AG04449 (cell line): ENCODE measurements at places on chromosomes 7 and 10.

DNA sequence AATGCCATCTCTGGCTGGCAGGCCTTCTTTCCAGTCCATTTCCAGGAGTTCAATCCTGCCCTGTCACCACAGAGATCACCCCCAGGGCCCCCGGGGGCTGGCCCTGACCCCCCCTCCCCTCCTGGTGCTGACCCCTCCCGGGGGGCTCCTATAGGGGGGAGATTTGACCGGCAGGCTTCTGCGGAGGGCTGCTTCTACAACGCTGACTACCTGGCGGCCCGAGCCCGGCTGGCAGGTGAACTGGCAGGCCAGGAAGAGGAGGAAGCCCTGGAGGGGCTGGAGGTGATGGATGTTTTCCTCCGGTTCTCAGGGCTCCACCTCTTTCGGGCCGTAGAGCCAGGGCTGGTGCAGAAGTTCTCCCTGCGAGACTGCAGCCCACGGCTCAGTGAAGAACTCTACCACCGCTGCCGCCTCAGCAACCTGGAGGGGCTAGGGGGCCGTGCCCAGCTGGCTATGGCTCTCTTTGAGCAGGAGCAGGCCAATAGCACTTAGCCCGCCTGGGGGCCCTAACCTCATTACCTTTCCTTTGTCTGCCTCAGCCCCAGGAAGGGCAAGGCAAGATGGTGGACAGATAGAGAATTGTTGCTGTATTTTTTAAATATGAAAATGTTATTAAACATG, 6.0 kb downstream of the CHPF2 start:
- no peak for DNase-seq

- no peak for DNase-seq
Measured at GRCh38 chr7:50854247-50854646, 71.6 kb upstream of the GRB10 start.

DNA sequence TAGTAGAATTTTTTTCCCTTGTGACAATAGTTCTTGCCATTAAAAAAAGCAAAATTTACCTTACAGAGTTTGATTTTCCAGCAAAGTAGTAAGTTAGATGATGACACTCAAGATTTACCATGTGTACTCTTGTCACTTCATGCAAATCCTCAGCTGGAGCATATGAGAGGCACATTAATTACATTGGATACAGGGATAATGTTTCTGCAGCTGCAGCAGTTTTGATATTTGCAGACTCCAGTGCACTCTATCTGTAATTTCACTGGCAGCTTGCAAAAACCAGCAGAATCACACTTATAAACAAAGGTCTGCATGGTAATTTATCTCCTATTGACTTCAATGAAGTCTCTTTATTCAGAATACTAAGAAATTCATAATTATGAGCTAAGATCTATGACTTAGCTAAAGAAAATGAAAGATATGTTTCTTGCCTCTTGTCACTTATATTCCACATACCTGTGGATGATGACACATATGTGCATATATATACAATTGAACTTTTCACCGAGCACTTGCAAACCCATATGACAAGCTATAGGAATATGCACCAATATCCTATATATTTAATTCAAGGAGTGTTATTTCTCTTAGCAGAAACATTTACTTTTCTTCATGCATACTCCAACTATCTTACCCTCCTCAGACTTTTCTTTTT, 530.6 kb downstream of the PHTF2 start:
- DNase-seq = no peak

- DNase-seq = no peak
Measured at GRCh38 chr7:36281945-36282717, 107.5 kb upstream of the ANLN start.

GRCh38 chr7:40826411-40827221, 691.8 kb downstream of the SUGCT start:
- no peak for DNase-seq

- no peak for DNase-seq
Measured at GRCh38 chr7:2201128-2201527, 31.6 kb downstream of the MAD1L1 start.

DNA sequence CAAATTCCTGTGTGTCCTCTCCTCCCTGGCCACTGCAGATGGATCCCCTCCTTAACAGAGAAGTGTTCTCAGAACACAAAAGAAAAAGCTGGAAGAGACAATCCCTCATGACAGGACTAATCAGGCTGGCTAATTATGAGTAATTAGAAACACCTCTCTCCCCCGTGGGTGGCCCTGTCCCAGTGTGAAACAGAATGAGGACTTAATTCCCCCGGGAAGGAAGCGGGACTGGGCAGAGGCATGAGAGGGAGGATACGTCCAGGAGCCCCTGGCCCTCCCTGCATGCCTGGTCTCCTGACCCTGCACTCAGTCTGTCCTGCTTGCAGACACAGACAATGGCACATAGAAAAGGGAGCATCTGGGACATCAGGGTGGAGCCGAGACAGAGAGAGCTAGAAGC, 7.6 kb upstream of the ADCYAP1R1 start:
- DNase-seq = no peak

DNA sequence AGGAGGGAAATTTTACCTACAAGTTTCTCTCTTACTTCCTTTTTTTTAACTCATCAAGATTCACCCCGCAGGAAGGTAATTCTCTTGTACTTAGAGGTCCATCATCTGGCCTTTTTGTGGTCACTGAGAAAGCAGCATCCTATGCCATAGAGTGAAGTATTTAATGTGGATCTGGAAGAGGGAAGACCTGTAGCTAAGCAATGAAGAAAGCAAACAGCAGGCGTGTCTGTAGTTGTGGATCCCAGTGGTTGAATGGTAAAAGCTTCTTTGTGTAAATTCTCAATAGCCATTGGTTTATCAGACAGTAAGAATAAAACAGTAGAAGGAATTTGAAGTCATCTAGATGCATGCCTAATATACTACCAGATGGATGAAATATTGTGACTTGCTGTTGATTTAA, 196.4 kb downstream of the ANKRD7 start:
- no peak for DNase-seq

DNA sequence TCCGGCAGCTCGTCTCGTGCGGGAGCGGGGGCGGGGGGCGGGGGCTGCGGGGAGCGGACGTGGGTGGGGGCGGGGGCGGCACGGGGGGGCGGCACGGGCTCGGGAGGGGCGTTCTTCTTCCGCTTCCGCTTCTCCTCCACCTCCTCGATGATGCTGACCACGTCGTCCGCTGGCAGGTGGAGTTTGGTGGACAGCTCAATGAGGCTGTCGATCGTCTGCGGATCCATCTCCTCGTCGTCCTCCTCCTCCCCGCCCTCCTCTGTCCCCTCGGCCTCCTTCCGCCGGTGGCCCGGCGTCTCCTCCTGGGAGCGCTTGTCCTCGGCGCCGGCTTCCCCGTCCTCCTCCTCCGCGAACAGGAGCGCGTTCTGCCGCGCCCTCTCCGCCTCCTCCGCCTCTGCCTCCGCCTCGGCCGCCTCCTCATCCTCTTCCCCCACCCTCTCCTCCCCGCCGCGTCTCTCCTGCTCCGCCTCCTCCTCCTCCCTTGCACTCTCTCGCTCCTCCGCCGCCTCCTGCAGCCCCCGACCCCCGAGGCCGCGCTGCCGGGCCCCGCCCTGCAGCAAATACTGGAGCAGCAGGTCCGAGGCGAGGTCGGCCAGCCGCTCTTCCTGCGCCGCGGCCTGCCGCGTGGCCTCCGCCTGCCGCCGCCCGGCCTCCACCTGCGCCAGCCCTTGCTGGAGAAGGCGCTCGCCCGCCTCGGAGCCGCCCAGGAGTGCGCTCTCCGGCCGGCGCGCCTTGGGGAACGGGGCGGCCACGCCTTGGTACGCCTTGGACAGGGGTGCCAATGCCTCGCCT, 1.9 kb downstream of the VGF start:
- DNase-seq = no peak

GRCh38 chr7:8068892-8069686, 100.5 kb downstream of the GLCCI1 start:
- no peak for DNase-seq

GRCh38 chr10:44660271-44660670, 250.9 kb upstream of the TMEM72 start:
- DNase-seq = no peak

DNA sequence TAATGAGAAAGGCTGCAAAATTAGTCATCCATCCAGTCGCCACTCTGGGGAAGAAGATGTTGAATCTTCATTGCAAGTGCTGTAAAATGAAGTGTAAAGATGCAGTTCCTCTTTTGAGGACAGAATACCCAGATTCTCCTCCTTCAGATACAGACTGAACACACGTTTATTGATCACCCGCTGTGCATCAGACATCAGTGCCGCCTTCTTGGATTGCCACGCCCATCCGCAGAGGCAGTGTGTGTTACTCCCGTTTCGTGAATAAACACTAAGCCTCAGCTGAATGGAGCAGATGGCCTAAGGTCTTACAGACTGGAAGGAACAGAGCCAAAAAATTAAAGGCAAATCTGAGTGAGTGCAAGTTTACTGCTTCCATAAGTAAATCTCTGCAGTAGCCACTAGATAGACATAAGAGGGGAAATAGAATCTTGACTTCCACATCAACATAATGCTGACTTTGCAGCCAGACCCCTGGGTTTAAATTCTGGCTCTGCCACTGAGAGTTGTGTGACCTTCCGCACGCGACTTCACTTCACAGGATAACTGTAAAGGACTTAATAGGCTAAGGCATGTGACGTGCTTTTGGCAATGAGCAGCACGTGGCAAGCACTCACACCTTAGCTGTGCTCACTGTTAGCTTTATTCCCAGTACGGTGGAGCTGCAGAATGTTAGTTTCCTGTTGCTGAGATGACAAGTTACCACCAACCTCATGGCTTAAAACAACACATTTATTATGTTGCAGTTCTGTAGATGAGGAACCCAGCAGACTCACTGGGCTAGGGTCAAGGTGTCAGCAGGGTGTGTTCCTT, 285.9 kb downstream of the CELF2 start:
- no peak for DNase-seq

DNA sequence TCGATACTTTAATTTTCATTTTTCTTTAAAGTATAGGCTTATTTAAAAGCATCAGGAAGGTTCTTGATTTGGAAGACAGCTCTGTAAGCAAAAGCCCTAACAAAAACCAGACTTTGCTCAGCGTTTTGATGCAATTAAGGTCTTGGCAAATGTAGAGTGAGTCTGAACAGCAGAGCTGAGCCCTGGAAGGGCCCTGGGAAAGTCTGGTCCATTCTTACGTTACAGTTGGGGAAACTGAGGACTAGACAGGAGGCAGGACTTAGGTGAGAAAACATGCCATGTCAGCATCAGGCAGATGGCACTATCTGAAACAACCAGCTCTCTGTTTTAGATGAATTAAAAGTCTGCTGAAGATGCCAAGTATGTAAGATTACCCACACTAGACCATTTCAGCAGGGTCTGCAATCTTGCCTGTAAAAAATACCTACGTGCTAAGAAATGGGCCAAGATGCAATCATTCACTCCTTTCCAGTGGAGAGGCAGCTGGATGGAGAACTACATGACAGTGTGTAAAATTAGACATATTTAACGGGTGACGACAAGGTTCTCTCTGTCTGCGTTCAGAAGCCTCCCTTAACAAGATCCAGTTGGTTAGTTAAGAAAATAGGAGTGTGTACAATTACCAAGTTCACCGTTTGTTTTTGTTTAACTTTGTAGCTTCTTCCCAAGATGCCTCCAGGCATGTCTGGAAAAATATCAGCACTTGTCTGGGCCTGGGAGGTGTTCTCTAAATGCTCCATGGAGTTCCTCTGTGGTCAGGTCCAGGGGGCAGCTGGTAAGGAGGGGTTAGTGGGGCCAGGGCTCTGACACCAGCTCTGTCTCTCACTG, 502.3 kb upstream of the ZMIZ1 start:
- no peak for DNase-seq

GRCh38 chr10:27614776-27615175, 110.7 kb downstream of the RAB18 start:
- no peak for DNase-seq

DNA sequence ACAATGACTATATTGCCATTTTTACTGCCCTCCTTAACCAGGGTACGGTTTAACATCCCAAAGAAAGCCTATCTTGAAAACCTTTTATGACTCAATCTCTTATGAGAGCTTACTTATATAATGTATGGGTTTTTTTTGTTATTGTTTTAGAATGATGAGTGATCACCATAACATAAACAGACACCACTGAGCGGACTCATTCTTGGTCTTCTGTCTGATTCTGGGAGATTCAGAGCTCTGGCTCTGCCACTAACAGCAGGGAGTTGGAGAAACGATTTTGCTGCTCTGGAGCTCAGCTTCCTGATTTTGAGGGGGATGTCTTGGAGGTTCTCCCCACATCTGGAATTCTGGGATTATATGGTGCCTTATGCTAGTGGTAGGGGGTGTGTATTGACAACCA, 244.1 kb downstream of the FRMD4A start:
- DNase-seq = no peak

DNA sequence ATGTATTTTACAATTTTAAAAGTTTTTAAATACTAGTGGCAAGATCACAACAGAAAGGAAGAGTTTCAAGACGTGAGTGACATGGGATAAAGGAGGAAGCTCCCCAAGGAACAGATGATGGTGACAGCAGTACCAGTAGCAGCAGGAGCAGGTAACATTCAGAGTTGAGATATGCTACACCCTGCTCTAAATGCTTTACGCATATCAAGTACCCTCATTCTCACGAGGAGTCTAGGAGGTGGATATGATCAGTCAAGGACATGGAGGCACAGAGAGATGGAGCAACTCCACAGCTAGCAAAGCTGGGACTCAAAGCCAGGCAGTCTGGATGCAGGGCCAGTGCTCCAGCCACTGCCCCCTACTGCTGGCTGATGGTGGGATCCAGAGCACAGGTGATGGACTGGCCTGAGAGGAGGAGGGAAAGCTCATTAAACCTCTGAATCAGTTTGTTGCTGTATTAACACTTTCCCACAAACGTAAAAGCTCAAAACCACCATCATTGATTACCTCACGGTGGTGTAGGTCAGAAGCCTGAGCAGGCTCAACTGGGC, 17.5 kb downstream of the RP9 start:
- no peak for DNase-seq

DNA sequence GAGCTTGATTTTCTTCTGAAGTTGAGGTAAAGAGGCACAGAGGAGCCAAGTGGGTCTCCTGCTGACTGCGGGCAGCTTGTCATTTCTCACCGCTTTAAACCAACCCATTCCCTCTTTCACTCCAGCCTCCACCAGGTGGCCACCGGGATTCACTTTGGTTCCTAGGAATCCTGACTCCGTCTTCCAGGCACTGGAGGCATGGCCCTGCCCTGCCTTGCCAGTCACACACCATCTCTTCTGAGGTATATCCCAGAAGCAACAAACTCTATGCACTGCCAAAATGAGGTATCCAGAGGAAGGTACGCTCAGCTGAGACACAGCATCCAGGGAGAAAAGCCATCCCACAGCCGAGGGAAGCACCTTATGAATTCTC, 280.8 kb downstream of the TNS3 start:
- no peak for DNase-seq

DNA sequence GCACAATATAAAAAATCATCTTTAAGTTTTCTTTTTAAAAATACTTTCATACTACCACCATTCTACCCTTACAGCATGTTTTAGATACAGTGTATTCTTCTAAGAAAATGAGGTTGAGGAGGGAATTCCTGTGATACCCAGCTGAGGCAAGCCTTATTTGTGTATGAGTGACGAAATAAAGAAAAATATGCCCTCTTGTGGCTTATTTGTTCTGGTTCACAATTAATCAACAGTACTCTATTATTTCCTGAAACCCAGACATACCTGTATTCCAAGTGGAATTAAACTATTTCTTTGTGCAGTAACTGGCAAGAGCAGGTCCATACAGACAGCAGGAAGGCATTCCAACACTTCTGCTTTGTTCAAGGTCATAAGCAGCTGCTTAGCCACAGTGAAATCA, 4.5 kb upstream of the SEMA3D start:
- no peak for DNase-seq

- no peak for DNase-seq
Measured at GRCh38 chr7:128707752-128708151, 31.4 kb upstream of the CALU start.
